ENCODE measurements at places on chromosomes 2 and 18. TPM values are rescaled to one million over a fixed set of nuclear protein-coding genes. Genes with fewer than 3 reads are reported as not detected.

Gene HRH4
- total RNA-seq = not detected

GRCh38 chr2:14941151-14941631, 308.7 kb downstream of the LRATD1 start:
- H3K27ac ChIP-seq = no peak overlapping the region
- peaks cover 8% of the 10 kb centered on the region for H3K36me3 ChIP-seq
- H3K4me1 ChIP-seq = peaks cover 11% of the 10 kb centered on the region
- DNase-seq = no peak

Gene TEKT4
- not detected for total RNA-seq

Gene SLC5A7
- total RNA-seq = not detected

Gene PMS1
- 74.5 TPM for total RNA-seq

- DNase-seq = no peak
- H3K27me3 ChIP-seq = no peaks in the 10 kb centered on the region
- no peaks in the 10 kb centered on the region for H3K36me3 ChIP-seq
Measured at GRCh38 chr2:134183679-134184078, 70.2 kb upstream of the MGAT5 start.

Gene IAH1
- total RNA-seq = 16.5 TPM

Measured in WTC11 (cell line).